NT2/D1 (cell line): ENCODE measurements at places on chromosomes 16 and 17.
A peak's percentile ranks its signal among the peaks of the same experiment; 100 is the strongest.

GRCh38 chr16:21145738-21146137 lies 4.9 kb downstream of the DNAH3 start:
- DNase-seq: no peak

- no peak for DNase-seq
Observed at GRCh38 chr17:38870259-38871165, 654 bp downstream of the LASP1 start.

GRCh38 chr17:312476-313148 lies 40.0 kb downstream of the RPH3AL start:
- DNase-seq: no peak

DNA sequence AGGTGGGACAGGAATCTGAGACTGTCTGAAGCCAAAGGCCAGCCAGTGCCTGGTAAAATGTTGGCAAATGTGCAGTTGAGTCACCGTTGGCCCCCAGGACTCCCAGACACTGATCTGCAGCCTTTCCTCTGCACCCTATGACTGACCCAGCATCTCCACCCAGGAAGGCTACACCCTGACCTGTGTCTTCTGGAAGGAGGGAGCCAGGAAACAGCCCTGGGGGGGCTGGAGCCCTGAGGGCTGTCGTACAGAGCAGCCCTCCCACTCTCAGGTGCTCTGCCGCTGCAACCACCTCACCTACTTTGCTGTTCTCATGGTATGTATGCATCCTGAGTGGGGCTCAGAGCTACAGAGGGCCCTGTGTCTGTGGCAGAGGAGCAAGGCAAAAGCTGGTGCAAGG lies 24.0 kb downstream of the ADGRG5 start:
- no peak for DNase-seq

GRCh38 chr17:62664336-62665120 lies 37.1 kb downstream of the MRC2 start:
- DNase-seq: no peak

GRCh38 chr17:77867308-77867781 lies 91.2 kb upstream of the TNRC6C start:
- DNase-seq: no peak

GRCh38 chr17:28988475-28988874 lies 17.4 kb downstream of the SEZ6 start:
- no peak for DNase-seq

- peak; percentile 64 for DNase-seq
Observed at GRCh38 chr17:39591958-39592954, 15.5 kb downstream of the NEUROD2 start.

GRCh38 chr17:6109536-6109935 lies 39.4 kb downstream of the WSCD1 start:
- DNase-seq: no peak

- no peak for DNase-seq
Observed at GRCh38 chr16:84913315-84913714, 93.5 kb downstream of the CRISPLD2 start.

GRCh38 chr17:79986411-79987186 lies 49.1 kb downstream of the TBC1D16 start:
- DNase-seq: no peak
